ENCODE measurements at places on chromosomes 11 and 22. TPM values are rescaled to one million over a fixed set of nuclear protein-coding genes. Genes with fewer than 3 reads are reported as not detected.

TSKU gene
- not detected for total RNA-seq

PARVG gene
- total RNA-seq = 91.6 TPM

GUCY1A2 gene
- 0.07 TPM for total RNA-seq

NPTXR gene
- 0.13 TPM for total RNA-seq

BTG4 gene
- total RNA-seq = not detected

CHRNA10 gene
- 2.5 TPM for total RNA-seq

PLEKHA7 gene
- 4.9 TPM for total RNA-seq

SUSD2 gene
- 0.93 TPM for total RNA-seq

TRPC6 gene
- total RNA-seq = not detected

FXYD6 gene
- total RNA-seq = not detected

CCDC87 gene
- total RNA-seq = 0.22 TPM

SAA1 gene
- total RNA-seq = not detected

HEPN1 gene
- not detected for total RNA-seq

CASP4 gene
- total RNA-seq = 88.7 TPM

ALDH3B1 gene
- 0.98 TPM for total RNA-seq

LDHAL6A gene
- total RNA-seq = not detected

B4GALNT4 gene
- not detected for total RNA-seq

DNAJC4 gene
- total RNA-seq = 53.3 TPM

PIH1D2 gene
- total RNA-seq = 0.22 TPM

NXPE4 gene
- total RNA-seq = not detected

SMIM35 gene
- total RNA-seq = 1.9 TPM

TRIM6 gene
- total RNA-seq = 0.44 TPM

RIMBP3B gene
- total RNA-seq = 0.16 TPM

UBQLNL gene
- total RNA-seq = 0.29 TPM

NXPE2 gene
- total RNA-seq = not detected

CLDN5 gene
- not detected for total RNA-seq

MRPL11 gene
- total RNA-seq = 62.6 TPM

ZFP91 gene
- total RNA-seq = 50.8 TPM

PES1 gene
- 124 TPM for total RNA-seq

GSTT2B gene
- not detected for total RNA-seq

WBP2NL gene
- total RNA-seq = 6.8 TPM

ABCG4 gene
- not detected for total RNA-seq

GPHA2 gene
- 0.33 TPM for total RNA-seq

ADORA2A gene
- 35.7 TPM for total RNA-seq

ARVCF gene
- 2.3 TPM for total RNA-seq

PGA5 gene
- total RNA-seq = not detected

KRTAP5-2 gene
- not detected for total RNA-seq

CSNK1E gene
- 80.6 TPM for total RNA-seq

INSC gene
- not detected for total RNA-seq

OR10S1 gene
- not detected for total RNA-seq

PNPLA5 gene
- total RNA-seq = not detected

TTC12 gene
- total RNA-seq = 21.3 TPM

TMEM126A gene
- 32.7 TPM for total RNA-seq

TUB gene
- not detected for total RNA-seq

PHOX2A gene
- total RNA-seq = not detected

UCP2 gene
- 458 TPM for total RNA-seq
